ENCODE measurements at places on chromosomes 3 and 15. TPM values are rescaled to one million over a fixed set of nuclear protein-coding genes. Genes with fewer than 3 reads are reported as not detected.

- H3K4me3 ChIP-seq = no peak overlapping the region
- no peak overlapping the region for H3K27ac ChIP-seq
- no peaks in the 10 kb centered on the region for H3K27me3 ChIP-seq
- H3K4me1 ChIP-seq = peaks cover 16% of the 10 kb centered on the region
- H3K36me3 ChIP-seq = peaks cover 20% of the 10 kb centered on the region
These were observed 6.3 kb downstream of the ZNF774 start for GRCh38 chr15:90358124-90359033.

DNA sequence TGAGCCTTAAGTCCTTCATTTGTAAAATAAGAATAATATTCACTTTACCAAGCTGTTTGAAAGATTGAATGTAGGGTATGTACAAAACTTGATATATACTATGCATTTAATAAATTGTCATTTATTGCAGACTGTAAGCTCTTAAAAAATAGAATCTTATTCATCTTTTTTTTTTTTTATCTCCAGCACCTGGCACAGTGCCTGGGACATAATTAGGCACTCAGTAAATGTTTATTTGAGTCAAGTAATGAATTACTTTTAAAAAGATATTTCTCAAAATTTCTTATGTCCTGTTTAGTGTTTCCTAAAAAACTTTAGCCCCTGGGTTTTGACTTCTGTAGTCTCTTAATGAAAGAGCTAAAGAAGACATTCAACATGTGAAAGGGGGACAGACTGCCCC, 71.7 kb downstream of the TOP2B start:
- H3K27ac ChIP-seq = peak overlapping the region; percentile 80
- no peak for DNase-seq
- H3K27me3 ChIP-seq = no peaks in the 10 kb centered on the region
- H3K4me3 ChIP-seq = no peak overlapping the region
- peaks cover 89% of the 10 kb centered on the region for H3K4me1 ChIP-seq

GRCh38 chr15:101676921-101677329, 24.7 kb upstream of the TM2D3 start:
- peaks cover 44% of the 10 kb centered on the region for H3K36me3 ChIP-seq
- DNase-seq = no peak
- no peak overlapping the region for H3K27ac ChIP-seq
- H3K27me3 ChIP-seq = no peaks in the 10 kb centered on the region

DNA sequence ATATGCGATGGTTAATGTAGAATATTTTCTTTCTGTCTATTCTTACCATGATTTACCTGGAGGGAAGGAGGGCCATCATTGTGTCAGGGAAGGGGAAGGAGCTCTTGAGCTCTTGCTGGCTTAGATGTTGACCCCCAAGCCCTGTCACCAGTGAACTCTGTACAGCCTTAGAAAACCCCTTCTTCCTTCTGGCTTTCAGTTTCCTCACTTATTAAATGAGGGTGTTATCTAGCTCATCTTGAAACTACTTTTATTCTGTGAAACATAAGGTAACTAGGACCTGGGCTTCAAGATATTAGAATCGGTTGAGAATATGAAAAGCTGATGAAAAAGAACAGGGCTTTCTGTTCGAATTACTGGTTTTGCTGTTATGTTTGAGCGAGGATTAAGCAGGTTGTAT, 25.1 kb upstream of the UTS2B start:
- H3K27me3 ChIP-seq = no peaks in the 10 kb centered on the region
- H3K4me1 ChIP-seq = peaks cover 90% of the 10 kb centered on the region
- no peak overlapping the region for H3K4me3 ChIP-seq
- peaks cover 20% of the 10 kb centered on the region for H3K36me3 ChIP-seq

DNA sequence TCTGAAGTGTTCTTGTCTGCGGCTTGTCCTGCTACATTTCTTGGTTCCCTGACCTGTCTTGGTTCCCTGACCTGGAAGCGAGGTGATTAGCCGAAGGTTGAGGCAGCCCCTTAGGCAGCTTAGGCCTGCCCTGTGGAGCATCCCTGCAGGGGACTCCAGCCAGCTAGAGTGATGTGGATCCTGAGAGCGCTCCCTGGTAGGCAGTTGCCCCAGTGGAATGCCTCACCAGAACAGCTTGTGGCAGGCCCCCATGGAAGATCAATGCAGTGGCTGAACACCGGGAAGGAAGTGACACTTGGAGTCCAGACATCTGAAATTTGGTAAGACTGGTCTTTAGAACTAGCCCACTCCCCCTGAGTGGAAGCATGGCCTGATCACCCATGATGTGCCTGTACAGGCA, 5.5 kb upstream of the ROBO1 start:
- no peaks in the 10 kb centered on the region for H3K4me1 ChIP-seq
- H3K27me3 ChIP-seq = peaks cover 17% of the 10 kb centered on the region
- no peaks in the 10 kb centered on the region for H3K36me3 ChIP-seq
- H3K27ac ChIP-seq = no peak overlapping the region

DNA sequence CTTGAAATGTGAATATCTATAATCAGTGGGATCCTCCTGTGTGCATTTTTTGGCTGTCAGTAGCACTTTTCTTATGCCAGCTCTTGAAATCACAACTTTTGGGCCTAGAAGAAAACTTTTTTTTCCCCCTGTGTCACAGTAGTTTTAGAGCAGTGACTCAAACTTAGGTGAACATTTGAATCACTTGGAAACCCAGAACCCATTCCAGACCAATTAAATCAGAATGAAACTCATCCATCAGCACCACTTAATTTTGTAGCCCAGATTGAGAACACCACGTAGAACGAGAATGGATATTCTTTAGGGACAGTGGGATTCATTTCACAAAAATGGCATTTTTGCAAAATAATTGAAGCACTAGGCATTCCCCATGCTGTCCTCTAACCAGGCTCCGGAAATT, 224.8 kb upstream of the NANOGP8 start:
- no peak for DNase-seq
- no peaks in the 10 kb centered on the region for H3K36me3 ChIP-seq
- peaks cover 58% of the 10 kb centered on the region for H3K4me1 ChIP-seq
- H3K27me3 ChIP-seq = no peaks in the 10 kb centered on the region

Gene EMC7
- total RNA-seq = 56.5 TPM

Gene TGM4
- not detected for total RNA-seq

Gene FAM81A
- 2.9 TPM for total RNA-seq

Gene GPR62
- total RNA-seq = 0.16 TPM
